ENCODE measurements at places on chromosomes 2 and 18. TPM values are rescaled to one million over a fixed set of nuclear protein-coding genes. Genes with fewer than 3 reads are reported as not detected.

DNA sequence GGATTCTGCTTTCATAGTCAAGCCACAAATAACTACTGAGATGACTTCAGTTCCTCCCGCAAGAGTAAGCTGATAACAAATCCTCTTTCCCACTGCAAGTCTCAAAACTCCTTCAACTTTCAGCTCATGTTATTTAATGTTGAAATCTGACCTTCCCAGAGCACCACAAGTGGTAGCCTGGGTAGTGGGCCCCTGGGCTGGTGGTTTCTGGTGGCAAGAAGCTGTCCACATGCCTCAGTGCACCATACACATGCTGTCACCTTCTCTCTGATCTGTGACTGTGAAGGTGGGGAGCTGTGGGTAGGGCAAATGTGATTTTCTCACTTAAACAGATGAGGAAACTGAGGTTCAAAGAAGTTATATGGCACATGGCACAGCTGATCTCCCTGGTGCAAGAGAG is 246.1 kb upstream of the EPAS1 start:
- DNase-seq, result no peak

GRCh38 chr18:48521723-48522122 is 17.1 kb upstream of the CTIF start:
- no peak for DNase-seq

DNA sequence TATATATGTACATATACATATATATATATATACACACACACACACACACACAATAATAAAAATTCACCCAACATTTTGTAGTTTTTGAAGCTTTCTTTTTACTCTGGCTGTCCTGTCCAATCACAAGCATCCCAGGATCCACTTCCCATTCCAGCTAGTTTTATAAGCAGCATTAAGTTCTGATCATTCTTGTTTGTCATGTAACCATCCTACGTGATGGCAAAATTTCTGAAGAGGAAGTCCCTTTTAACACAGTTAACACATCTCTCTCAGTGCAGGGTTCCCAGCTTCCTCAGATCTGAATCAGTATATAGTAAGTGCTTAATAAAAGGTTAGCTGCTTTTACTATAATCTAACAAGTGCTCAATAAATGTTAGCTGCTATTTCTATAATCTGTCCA is 26.4 kb downstream of the MYOM1 start:
- DNase-seq, result no peak

- DNase-seq, result no peak
Measured at GRCh38 chr2:149037851-149038250, 648 bp upstream of the LYPD6B start.

ATIC gene
- total RNA-seq, result 33.6 TPM

MTERF4 gene
- 43.2 TPM for total RNA-seq

SLC5A7 gene
- total RNA-seq, result not detected

SNTG2 gene
- 0.17 TPM for total RNA-seq

C2orf92 gene
- 0.88 TPM for total RNA-seq

C2orf80 gene
- not detected for total RNA-seq

CXCR4 gene
- total RNA-seq, result 57.4 TPM
